Right renal pelvis (tissue), 4 donors: ENCODE measurements at places on chromosomes 13 and 19. TPM values are rescaled to one million over a fixed set of nuclear protein-coding genes. Genes with fewer than 3 reads are reported as not detected.

The PRRG2 gene
- 9.3 TPM for polyA plus RNA-seq

The PRODH2 gene
- polyA plus RNA-seq = 28.5 TPM

The PSG1 gene
- polyA plus RNA-seq = not detected

The ZNF568 gene
- 23.9 TPM for polyA plus RNA-seq

The PRKCG gene
- polyA plus RNA-seq = 0.67 TPM

The HSH2D gene
- 0.34 TPM for polyA plus RNA-seq

The OVOL3 gene
- polyA plus RNA-seq = not detected

The PLEKHA4 gene
- 21.3 TPM for polyA plus RNA-seq

The NPAS1 gene
- polyA plus RNA-seq = 3.1 TPM

The PTPRS gene
- polyA plus RNA-seq = 67.1 TPM

The PNMA8A gene
- polyA plus RNA-seq = 54.1 TPM

The ZNF665 gene
- polyA plus RNA-seq = 5.6 TPM

The TMEM145 gene
- 1.2 TPM for polyA plus RNA-seq

The FCAR gene
- polyA plus RNA-seq = not detected

The SIX5 gene
- 31.7 TPM for polyA plus RNA-seq

The ZNF134 gene
- polyA plus RNA-seq = 28.3 TPM

The MIPEP gene
- polyA plus RNA-seq = 32.3 TPM

The SLITRK1 gene
- 0.12 TPM for polyA plus RNA-seq

The ABCA7 gene
- 8.4 TPM for polyA plus RNA-seq

The ERICH4 gene
- 2.3 TPM for polyA plus RNA-seq

The IGLON5 gene
- polyA plus RNA-seq = 4.3 TPM

The CD70 gene
- not detected for polyA plus RNA-seq

The CA11 gene
- 20.5 TPM for polyA plus RNA-seq

The CEACAM3 gene
- polyA plus RNA-seq = not detected

The ZNF540 gene
- 4.2 TPM for polyA plus RNA-seq

The CRTC1 gene
- 16.6 TPM for polyA plus RNA-seq

The ZNF729 gene
- polyA plus RNA-seq = 0.76 TPM

The CABP5 gene
- polyA plus RNA-seq = not detected

The ZFP82 gene
- polyA plus RNA-seq = 16.5 TPM

The NLRP5 gene
- not detected for polyA plus RNA-seq

The SYNGR4 gene
- polyA plus RNA-seq = 0.39 TPM

The FAAP24 gene
- 3.1 TPM for polyA plus RNA-seq

The MAST1 gene
- polyA plus RNA-seq = 0.91 TPM

The BEST2 gene
- not detected for polyA plus RNA-seq

The KLK15 gene
- 0.11 TPM for polyA plus RNA-seq

The DNAJC15 gene
- polyA plus RNA-seq = 30.1 TPM

The CTXN1 gene
- polyA plus RNA-seq = 16.3 TPM

The EBI3 gene
- 0.61 TPM for polyA plus RNA-seq

The SELENOW gene
- 148 TPM for polyA plus RNA-seq

The ZNF544 gene
- polyA plus RNA-seq = 34.4 TPM

The U2AF1L4 gene
- polyA plus RNA-seq = 15.6 TPM

The NKPD1 gene
- 0.10 TPM for polyA plus RNA-seq

The SIGLEC10 gene
- 1.3 TPM for polyA plus RNA-seq

The CBLC gene
- 4.3 TPM for polyA plus RNA-seq

The ZNF382 gene
- 6.2 TPM for polyA plus RNA-seq

The KLF16 gene
- polyA plus RNA-seq = 6.9 TPM

The SMAD9 gene
- 27.2 TPM for polyA plus RNA-seq

The GPC5 gene
- polyA plus RNA-seq = 3.8 TPM

The RPL18 gene
- polyA plus RNA-seq = 1,482 TPM
